H1 (cell line): ENCODE measurements at places on chromosomes 11 and 22. TPM values are rescaled to one million over a fixed set of nuclear protein-coding genes. Genes with fewer than 3 reads are reported as not detected.

The MUC6 gene
- total RNA-seq = not detected in 2 replicates

The CD3D gene
- total RNA-seq = not detected in 2 replicates

The OR51B4 gene
- not detected in 2 replicates for total RNA-seq

The SOX10 gene
- 2.7 and 3.3 TPM in 2 replicates for total RNA-seq

The FAT3 gene
- 18.4 and 24.4 TPM in 2 replicates for total RNA-seq

The SLC22A6 gene
- total RNA-seq = not detected in 2 replicates

The GVQW3 gene
- 7.6 and 8.1 TPM in 2 replicates for total RNA-seq

The OR52D1 gene
- total RNA-seq = not detected in 2 replicates

The SAC3D1 gene
- total RNA-seq = 19.4 and 23.3 TPM in 2 replicates

- no peak for DNase-seq
Observed at GRCh38 chr11:11948242-11948947, 60.0 kb downstream of the DKK3 start.

- DNase-seq = no peak
Observed at GRCh38 chr22:23225337-23225723, 45.0 kb downstream of the BCR start.

DNA sequence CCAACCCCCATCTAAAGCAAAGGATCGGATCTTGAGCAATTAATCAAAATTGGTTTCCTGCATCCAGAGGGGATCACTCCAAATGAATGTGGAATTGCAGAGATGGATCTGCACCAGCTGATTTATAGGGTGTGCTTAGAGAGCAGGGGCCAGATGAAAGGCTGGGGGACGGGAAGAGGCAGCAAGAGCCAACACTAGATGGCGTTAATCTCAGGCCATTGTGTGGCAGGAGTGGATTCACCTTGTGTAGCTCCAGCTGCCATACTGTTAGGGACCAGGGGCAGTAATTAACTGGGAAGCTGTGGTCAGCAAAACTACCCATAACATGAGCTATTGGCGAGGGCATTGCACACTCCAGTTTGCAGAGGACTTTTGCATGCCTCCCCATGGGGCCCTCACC is 35.6 kb downstream of the SERPINH1 start:
- no peak for DNase-seq

- DNase-seq = no peak
Observed at GRCh38 chr22:47116426-47117341, 354.2 kb downstream of the TBC1D22A start.

- DNase-seq = no peak
Observed at GRCh38 chr11:120599816-120600420, 88.4 kb downstream of the GRIK4 start.

DNA sequence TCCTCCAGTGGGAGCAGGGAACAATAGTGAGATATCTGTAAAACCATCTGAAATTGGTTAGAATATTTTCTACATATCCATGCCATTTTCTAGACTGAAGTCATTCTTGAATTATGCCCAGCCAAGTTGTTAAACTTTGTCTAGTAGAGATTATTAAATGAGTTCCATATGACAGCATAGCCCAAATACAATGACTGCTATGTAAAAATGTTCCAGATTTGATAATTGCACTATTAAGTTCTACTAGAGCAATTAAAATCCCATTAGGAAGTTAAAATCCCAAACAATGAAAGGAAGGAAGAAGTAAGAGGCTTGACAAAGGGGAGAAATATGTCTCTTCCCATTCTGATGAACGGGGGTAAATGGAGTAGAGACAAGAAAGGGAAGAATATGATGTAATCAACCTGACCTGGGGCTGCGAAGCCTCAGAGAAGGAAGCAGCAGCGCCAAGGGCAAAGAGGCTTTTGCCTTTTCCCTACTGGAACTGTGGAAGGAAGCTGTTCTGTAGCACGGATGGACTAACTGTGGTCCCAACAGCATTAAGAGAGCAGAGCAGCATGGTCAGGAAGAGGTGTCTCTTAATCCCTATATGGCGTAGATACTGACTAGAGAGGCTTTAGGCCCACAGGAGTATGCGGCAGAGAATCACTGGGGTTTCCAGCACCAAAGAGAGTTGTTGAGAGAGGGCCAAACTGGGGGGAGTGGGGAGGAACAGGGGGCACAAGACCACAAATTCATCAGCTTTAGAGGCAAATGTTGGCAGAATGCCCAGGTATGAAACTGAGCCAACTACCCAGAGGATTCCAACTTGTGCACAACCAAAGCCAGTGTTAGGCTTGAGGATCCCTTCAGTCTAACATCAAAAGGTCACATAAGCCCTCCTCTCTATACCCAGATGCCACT is 26.7 kb downstream of the RRP8 start:
- DNase-seq = no peak

DNA sequence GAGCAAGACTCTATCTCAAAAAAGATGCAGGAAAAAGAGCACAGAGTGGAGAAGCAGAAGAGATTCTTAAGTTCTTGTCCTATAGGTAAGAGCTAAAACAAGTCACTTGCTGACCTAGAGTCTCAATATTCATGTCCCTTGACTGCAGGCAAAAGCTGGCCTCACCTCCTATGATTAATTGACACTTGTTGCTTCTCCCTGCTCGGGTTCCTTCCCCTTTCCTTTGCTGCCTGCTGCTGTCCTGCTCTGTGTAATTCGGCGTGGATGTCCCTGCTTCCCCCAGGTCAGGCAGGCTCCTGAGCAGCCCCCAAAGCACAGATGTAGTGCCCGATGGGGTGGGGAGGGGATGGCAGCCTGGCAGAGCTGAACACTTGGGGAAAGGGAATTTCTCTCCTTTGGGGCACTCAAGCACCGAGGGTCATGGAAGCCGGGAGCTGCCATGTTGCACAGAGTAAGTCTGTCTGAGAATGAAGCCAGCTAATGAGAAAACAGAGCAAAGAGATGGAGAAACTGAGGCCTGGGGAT is 60.8 kb upstream of the NUP50 start:
- DNase-seq = no peak

- DNase-seq = no peak
Observed at GRCh38 chr11:37896016-37896415, 1298.0 kb upstream of the RAG2 start.

GRCh38 chr11:35031867-35032266 is 107.1 kb upstream of the CD44 start:
- no peak for DNase-seq

- no peak for DNase-seq
Observed at GRCh38 chr11:61542705-61543104, 34.2 kb downstream of the LRRC10B start.

GRCh38 chr11:77444261-77444660 is 29.6 kb downstream of the PAK1 start:
- no peak for DNase-seq

DNA sequence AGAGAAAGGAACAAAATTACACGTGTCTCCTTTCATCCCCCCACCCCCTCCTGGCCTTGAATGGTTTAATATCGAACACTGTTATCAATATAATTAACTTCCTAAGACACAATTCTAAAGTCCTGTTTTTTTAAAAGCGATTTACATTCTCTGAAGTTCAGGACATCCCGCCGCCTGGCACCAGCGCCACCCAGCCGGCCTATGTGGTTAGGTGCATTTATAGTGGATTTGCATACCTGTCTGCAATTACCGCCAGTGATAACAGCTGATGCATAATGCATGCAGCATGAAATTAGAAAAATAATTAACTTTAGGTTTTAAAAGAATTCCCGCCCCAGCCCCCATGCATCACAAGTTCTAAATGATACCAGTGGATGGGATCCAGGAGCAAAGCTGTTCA is 58.6 kb downstream of the MACROD1 start:
- DNase-seq = no peak

GRCh38 chr22:37626556-37627075 is 12.9 kb upstream of the SH3BP1 start:
- no peak for DNase-seq

- DNase-seq = no peak
Observed at GRCh38 chr11:68948496-68948895, 32.3 kb downstream of the MRGPRD start.

- no peak for DNase-seq
Observed at GRCh38 chr11:96257036-96257435, 86.0 kb downstream of the MAML2 start.

DNA sequence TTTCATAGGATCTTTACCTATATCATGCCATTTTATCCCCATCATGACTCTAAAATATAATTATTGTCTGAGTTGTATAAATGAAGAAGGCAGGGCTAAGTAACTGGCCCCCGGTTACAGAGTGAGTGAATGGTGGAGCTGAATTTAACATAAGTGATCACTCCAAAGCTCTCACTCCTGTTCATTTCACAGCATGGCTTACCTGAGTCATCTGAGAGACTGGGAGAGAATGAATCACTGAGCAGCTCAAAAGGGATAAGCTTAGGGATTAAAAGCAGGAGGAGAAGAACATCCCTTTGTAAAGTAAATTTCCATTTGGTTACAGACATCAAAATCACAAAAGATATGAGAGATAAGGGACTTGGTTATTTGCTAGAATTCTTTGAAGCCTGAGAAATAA is 294.0 kb upstream of the CTSC start:
- DNase-seq = peak; percentile 23

DNA sequence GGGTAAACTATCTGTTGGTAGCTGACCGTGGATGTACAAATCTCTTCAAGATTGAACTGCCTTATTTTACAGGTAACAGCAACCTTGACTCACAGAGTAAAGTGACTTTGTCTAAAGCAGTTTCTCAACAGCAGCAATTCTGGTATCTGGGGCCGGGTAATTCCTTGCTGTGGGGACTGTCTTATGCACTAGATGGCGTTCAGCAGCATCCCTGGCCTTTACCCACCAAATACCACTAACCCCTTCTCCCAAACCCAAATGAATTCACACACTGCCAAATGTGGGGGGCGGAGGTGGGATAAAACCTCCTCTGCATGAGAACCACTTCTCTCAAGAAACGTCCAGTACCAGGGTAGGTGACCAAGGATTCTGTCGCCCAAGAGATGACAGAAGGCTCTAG is 1.7 kb upstream of the INCENP start:
- no peak for DNase-seq

DNA sequence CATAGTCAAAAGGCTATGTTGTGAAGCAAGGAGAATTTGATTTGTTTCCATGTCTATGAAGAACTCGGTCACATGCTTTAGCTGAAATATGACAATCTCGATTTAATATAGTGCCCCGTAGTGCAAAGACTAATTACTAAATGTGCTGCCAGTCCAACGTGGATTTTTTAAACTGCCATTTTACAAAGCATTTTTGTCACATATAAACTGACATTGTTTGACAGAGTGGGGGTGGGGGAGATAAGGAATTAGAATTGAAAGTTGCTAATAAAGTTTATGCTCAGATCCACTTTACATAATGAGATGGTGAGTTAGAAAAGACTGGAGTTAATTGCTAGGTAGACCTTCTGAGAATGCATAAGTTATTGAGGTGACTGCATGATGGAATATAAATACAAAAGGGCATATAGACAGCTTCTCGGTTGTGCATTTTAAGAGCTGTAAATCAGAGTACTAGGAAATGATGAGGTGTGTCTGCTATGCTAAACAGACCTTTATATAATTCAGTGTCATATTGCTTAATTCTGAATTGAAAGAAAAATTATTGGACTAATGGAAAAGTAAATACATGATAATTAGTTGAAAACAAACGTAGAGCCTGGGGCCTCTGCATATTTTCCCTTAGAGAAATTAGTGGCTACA is 158.9 kb upstream of the MTNR1B start:
- DNase-seq = no peak

- no peak for DNase-seq
Observed at GRCh38 chr11:42251984-42252383, 792.5 kb upstream of the LRRC4C start.

DNA sequence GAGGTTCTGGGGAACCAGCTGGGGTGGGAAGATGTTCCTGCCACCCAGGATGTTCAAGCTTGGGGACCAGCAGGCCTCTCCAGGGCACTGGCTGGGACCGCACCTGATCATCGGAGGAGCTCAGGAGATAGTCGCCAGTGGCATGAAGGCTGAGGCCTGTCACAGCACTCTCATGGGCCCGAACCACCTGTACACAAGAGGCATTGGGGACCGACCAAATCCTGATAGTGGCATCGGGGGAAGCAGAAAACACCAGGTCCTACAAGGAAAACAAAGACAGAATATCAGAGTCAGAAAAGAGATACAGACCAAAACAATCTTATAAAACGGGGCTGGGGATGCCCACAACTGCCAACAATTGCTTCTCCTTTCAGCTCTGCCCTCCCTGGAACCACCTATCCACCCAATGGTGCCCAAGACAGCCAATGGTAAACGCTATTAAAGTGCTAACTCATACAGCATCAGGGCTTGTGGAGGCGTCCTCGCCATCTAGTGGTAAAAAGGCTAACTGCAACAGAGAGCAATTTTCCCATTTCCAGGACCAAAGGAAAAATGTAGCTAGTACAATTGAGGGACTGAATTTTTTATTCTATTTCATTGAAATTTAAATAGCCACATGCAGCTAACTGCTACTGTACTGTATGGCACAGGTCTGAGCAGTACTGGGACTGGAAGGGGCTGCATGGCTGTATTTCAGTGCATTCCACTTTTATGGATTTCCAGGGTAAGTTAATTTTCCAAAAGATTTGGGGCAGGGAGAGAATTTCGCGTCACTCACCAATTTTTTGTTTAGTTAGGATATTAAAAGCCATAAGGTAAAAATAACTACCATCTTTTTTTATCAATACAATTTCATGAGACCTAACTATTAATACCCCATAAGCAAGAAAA is 7.1 kb downstream of the PRPF19 start:
- DNase-seq = no peak

- no peak for DNase-seq
Observed at GRCh38 chr11:13776134-13776815, 107.8 kb downstream of the FAR1 start.

GRCh38 chr22:50180727-50181521 is 4.8 kb upstream of the TRABD start:
- no peak for DNase-seq
